NCI-H1417 treated with DMSO at 0.1 percent for 48 hours (cell line): ENCODE measurements at places on chromosomes 3 and 15.

GRCh38 chr3:23129117-23129516, 74.0 kb upstream of the UBE2E2 start:
- DNase-seq, result no peak

DNA sequence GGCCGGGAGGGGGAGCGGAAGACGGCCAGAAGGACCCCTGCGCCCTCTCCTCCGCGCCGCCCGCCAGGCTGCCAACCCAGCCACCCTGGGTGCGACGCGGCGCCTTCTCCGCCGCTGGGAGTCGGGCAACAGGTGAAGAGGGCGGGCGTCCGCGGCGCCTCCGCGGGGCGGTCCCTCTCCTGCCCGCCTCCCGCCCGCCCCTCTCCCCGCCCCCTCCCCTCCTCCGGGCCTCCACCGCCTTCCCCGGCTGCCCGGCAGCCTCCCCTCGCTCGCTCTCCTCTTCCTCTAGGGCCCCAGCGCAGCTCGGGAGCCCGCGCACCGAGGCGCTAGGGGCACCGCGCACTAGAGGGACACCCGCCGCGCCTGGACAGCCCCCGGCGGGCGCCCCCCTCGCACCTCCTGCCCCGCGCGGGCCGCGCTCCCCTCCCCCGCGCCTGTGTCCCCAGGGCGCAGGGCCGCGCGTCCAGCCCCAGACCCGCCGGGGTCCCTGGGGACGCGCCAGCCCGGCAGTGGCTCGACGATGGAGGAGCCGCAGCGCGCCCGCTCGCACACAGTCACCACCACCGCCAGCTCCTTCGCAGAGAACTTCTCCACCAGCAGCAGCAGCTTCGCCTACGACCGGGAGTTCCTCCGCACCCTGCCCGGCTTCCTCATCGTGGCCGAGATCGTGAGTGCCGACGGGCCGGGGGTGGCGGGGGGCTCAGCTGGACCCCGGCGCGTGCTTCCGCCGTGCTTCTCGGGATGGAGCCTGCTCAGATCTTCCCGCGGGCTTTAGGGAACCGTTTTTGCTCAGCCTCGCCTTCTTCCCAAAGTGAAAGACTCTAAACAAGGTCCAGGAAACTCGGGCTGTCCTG, at the start of gene CMTM8:
TSS of gene CMTM8 (plus strand) at position 228 of the 854 bp plus-strand sequence. CDS start at position 521, 293 bp downstream.
- DNase-seq, result no peak

GRCh38 chr15:70447928-70448698, 315.2 kb downstream of the UACA start:
- DNase-seq, result no peak

DNA sequence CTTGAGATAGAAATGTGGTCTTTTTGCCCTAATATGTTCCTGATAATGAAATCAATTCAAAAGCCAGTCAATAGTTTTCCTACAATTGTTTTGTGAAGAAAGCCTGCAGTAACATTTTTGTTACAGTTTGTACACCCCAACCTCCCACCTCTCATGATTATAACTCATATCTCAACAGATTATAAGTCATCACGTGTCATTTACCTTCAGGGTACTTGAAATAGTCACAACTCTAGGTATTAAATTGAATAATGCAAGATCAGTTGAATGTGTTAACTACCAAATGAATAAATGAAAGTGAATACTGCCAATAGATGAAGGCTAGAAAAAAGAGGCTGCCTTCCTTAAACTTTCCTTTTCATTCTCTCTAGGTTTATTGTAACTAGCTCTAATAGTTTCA, 32.9 kb upstream of the CTDSPL2 start:
- DNase-seq, result no peak

DNA sequence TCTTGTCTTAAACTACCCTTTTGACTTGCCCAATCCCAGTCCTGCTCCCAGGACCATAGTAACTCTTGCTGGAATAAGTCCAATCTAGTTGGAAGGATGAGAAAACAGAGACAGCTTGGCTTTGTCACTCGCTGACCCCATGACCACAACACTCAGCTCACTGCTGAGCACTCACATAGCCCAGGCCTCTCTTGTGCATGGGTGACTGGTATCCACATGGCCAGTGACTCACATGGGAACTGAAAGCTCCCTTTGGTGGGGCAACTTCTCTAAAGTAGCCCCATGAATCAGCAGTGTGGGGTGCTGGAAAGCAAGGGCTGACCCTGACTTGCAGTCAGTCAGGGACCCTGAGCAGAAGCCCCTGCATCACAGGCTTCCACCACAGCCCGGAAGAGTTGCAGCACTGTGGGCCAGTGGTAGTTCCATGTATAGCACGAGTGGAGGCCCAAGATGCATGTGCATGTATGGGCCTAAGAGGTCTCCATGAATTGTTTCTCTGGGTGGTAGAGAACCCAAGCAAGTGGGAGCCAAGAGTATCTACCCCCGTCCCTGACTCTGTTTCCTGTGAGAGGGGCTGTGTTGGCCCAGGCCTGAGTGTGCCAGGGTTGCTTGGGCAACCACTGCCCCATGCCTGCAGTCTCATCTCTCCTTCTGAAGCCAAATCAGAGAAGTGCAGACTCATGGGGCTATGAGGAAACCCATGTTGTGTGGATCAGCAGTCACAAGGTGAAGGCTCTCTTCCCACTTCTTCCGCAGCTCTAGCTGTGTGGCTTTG, 62.1 kb upstream of the XCR1 start:
- DNase-seq, result no peak

DNA sequence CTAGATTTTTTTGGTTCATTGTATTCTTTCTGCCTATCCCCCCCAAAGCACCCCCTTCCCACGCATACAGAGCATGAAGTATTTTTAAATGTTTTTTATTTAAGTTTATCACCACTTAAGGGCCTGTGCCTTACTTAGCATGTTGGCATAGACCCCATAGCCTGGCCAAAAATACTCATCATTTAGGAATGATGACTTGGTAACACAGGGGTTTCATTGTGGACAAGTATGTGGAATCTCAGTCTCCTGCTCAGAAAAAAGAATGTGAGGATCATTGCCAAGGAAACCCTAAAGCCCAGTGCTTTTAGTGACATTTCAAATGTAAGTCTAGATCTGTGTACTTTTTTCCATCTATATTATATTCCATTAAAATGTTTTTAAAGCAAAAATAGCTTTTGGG, 146.3 kb downstream of the ALCAM start:
- DNase-seq, result no peak

DNA sequence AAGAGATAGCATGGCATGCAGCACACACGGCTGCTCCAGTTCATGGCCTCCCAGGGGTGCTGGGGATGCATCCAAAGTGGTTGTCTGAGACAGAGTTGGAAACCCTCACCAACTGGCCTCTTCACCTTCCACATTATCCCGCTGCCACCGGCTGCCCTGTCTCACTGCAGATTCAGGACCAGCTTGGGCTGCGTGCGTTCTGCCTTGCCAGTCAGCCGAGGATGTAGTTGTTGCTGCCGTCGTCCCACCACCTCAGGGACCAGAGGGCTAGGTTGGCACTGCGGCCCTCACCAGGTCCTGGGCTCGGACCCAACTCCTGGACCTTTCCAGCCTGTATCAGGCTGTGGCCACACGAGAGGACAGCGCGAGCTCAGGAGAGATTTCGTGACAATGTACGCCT, 4.8 kb downstream of the CIB1 start:
- DNase-seq, result no peak
